Effector memory CD4-positive, alpha-beta T cell (primary cell): ENCODE measurements at places on chromosomes 7 and 10.

GRCh38 chr10:37860494-37861190 is 3.2 kb upstream of the ZNF248 start:
- no peak for DNase-seq

DNA sequence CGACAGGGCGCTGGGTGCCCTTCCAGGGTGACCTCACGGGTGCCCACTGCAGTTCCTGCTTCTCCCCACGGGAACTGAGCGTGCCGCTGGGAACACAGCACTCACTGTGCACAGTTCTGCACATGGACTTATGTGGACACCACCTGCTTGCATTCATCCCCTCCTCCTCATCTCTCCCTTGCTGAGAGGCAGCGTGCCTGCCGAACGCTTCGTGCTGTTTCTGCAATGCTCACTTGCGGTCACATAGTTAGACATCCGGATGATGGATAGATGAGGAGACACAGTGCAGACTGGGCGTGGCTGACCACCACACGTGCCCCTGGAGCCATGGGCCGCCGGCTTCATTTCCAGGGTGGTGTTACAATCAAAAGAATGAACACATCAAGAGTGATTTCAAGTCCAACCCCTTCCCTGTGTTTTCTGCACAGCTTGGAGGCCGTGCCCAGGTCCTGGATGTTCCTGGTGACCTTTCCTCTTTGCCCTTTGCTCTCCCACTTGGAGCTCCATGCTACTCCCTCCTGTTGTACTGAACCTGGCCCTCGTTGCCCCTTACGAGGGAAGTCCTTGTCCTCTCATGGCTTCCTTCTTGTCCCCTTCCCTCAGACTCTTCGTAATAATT is 119.4 kb downstream of the VIPR2 start:
- no peak for DNase-seq

GRCh38 chr7:110790992-110791391 is 299.9 kb upstream of the LRRN3 start:
- DNase-seq: no peak

GRCh38 chr7:33650828-33651227 is 254.5 kb upstream of the BMPER start:
- DNase-seq: no peak

- DNase-seq: no peak
Measured at GRCh38 chr10:11113156-11113555, 95.5 kb downstream of the CELF2 start.

DNA sequence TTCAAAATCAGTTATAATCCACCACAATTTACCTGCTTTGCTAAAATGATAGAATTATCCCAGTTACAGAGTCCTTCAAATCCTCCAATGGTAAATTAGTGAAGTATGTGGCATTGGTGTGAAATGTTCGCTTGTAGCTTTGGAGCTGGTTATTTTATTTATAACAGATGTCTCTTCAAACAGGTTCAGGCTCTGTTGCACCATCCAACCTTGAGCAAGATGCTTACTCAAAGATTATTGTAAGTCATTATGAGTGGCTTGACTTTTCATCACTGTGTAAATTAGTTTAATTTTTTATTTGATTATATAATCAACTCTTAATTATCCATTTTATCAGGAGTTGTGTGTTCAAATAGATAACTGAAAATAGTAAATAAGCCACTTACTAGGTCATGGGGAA is 99.4 kb downstream of the BTRC start:
- no peak for DNase-seq

- DNase-seq: no peak
Measured at GRCh38 chr7:42315103-42315502, 78.1 kb upstream of the GLI3 start.

DNA sequence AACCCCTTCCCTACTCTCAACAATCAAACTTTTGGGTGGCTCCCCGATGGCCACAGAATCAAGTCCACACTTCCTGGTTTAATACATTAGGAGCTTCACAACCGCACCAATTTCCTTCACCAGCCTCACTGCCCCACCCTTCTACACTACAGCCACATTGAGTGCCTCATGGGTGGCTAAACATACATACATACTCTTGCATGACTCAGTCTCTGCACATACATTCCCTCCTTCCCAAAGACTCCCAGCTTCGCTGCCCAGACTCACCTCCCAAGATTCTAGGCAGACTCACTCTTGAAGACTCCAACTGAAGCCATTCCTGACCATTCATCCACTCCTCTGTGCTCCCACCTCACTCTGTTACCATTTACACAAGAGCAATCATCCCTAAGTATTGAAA is 15.9 kb downstream of the VPS41 start:
- no peak for DNase-seq

DNA sequence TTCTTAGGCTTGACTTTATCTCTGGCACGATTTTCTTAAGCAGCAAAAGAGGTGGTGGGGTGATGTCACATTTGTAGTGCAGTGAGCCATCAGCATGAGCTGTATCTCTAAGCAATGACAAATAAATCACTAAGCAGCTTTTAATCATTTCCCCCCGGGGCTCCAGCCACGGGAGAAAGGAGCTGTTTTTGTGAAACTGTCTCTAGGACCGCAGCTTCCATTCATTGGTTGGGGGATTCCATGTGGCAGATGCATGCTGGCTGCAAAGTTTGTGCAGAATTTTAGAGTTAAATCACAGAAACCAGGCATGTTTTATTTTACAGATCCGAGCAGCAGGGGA is 464 bp downstream of the KIAA1217 start:
- DNase-seq: no peak

DNA sequence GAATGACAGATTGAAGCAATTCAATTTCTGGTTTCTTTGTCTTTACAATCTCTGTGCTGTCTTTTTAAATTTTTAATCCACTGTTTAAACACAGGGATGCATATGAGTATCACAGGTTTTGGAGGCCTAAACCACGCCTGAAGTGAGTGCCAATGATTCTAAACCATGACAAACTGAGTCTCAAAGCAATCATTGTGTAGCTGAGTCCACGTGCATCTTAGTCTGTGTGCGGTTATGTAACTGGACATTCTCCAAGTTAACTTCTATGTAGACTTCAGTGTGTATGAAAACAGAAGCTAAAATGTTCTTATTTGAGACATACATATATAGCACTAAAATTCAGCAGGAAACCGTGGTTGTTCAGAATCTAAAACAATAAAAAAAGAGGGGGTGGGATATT is 79.3 kb upstream of the ST8SIA6 start:
- no peak for DNase-seq

DNA sequence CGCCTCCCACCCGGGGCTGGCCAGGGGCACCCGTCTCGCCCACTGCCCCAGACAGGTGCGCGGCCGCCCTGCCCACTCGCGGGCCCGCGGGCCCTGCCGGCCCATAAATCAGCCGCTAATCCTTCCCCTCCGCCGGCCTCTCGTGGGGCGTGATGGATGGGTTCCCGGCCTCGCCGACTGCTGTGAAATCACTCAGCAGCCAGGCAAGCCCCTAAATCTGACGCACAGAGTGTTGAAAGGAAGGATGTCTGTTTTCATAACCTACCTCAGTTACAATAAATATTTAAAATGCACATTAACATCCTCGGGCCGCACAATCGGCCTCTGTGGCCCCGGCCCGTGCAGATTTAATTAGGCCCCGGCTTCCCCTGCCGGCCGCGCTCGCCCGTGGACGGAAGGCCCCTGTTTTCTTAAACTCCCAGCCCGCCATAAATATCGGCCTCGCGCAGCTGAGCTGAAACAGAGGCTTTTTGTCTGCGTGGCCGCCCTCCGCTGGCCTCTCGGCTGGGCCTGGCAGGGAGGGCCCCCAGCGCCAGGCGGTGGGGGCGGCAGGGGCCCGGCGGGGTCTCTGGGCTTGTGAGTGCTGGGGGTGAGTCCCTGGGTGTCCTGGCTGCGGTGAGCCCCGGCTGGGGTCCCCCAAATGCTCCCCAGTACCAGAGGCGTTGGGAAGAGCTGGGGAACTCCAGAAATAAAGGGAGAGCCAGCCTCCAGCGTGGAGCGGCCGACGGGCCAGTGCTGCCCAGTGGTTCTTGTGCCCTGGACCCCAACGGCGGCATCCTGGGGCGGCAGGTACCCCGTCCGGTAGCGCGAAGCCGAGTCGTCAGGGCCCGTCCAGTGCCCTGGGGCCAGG is 90.7 kb downstream of the UNCX start:
- DNase-seq: no peak

DNA sequence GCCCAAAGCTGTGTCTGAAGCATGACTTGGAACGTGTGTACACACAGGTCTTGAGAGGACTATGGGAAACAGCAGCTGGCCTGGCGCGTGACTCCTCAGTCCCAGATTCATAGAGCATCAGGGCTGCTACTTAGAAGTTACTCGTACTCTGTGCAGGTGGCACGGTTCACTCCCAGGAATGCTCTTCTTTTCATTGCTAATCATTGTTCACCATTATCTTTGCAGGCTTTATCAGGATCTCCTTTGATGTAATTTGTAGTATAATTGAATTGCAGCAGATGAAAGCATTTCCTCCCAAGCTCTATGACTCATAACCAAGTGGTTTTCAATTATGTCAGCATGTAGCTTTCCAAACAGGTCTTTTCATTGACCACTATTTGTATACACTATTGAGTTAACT is 938.9 kb downstream of the NRG3 start:
- no peak for DNase-seq

DNA sequence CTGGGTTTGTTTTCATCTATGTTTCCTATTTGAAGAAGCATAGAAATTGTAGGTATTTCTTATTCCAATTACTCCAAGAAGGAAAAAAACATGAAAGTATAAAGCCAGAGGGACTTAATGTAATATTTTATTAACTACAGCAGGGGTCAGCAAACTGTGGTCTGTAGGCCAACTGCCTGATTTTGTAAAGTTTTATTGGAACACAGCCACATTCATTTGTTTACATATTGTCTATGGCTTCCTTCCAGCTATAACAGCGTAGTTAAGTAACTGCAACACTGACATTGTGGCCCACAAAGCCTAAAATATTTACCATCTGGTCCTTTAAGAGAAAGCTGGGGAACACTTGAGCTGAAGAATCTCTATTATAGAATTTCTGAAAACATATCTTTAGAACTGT is 306.2 kb downstream of the BICC1 start:
- DNase-seq: no peak

DNA sequence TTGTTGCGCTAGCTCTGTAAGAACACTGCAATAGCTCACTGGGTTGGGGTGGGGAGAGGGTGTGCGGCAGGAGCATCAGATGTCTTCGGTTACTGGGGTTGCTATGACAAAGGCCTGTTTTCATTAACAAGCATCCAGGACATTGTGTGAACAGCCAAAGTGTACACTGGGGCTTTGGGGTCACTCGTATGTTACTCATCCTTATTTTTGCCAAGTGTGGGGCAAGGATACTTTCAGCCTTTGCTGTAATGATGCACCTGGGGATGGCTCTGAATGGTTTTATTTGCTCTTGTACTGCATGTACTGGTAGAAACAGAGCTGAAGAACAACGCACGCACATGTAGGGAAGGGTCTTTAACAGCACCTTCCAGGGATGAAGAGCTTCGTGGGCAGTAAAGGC is 73.0 kb upstream of the AFAP1L2 start:
- DNase-seq: no peak

GRCh38 chr10:123294109-123294508 is 139.9 kb downstream of the BUB3 start:
- no peak for DNase-seq

GRCh38 chr7:20283385-20283784 is 47.3 kb upstream of the ITGB8 start:
- DNase-seq: no peak

DNA sequence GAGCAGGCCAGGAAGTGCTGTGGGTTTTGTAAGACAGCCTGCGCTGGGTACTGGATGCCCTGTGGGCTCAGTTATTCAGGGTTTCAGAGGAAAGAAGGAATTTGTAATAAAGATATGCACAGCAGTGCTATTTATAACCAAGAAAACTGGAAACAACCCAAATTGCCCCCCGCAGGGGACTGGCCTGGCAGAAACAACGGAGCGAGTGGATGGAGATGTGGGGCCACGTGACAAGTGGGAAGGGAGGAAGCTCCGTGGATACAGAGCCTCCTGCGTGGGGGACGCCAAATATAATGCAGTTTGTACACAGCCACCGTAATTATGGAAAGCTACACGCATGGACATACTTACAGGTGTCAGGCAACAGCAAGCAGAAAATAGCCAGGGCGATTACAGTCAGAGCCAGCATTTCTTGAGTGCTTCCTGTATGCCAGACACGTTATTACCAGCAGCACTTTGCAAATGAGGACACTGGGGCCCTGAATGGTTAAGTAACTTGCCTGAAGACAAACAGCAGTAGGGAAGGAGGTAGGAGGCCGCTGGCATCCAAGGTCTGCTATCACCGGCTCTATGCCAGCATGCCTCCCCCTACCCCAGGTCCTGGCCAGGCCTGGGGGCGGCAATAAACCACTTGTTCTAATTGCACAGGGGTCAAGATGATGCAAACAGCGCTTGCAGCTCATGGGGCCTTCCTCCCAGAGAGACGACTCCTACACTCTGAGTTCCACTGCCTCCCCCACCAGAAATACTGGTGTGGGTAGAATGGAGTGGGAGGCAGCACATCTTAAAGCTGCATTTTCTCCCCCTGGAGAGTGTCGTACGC is 8.7 kb upstream of the CAMK2B start:
- DNase-seq: no peak

- no peak for DNase-seq
Measured at GRCh38 chr7:25985196-25985595, 166.8 kb upstream of the NFE2L3 start.

GRCh38 chr10:84424731-84425167 is 96.4 kb downstream of the CCSER2 start:
- no peak for DNase-seq

DNA sequence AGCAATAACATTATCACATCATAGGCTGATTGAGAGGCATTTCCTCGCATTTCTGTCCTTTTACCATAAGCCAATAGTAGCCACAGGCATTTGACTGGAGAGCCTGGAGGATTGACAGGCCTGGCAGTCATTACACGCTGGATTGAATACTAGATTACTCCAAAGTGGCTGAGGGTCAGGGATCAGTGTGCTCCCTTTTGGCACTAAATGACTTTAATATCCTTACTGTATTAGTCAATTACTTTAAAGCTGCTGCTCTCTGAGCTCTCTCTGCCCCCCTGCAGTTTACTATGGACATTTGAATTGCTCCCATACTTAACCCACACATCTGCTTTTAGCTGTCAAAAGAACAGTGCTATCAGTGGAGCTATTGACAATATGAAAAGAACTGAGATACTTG is 302.0 kb downstream of the TFEC start:
- DNase-seq: no peak

DNA sequence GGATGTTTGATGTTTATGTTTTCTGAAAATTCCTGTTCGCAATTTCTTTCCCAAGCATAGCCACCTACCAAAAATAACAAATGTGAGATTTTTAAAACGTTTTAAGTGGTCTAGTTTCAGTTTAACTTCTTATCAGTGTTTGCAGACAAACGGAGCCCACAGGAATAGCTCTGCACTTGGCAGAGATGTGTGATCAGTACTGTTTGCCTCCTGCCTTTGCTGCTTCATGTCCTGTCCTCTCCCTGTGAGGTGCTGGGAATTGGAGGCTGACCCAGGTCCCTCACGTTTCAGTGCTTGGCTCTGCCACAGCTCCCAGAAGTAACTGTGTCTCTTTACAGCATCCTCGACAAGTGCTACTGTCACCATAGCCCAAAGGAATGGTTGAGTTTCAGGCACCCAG is 1.2 kb downstream of the UCN3 start:
- DNase-seq: no peak
